ENCODE measurements at places on chromosomes 12 and 14.

DNA sequence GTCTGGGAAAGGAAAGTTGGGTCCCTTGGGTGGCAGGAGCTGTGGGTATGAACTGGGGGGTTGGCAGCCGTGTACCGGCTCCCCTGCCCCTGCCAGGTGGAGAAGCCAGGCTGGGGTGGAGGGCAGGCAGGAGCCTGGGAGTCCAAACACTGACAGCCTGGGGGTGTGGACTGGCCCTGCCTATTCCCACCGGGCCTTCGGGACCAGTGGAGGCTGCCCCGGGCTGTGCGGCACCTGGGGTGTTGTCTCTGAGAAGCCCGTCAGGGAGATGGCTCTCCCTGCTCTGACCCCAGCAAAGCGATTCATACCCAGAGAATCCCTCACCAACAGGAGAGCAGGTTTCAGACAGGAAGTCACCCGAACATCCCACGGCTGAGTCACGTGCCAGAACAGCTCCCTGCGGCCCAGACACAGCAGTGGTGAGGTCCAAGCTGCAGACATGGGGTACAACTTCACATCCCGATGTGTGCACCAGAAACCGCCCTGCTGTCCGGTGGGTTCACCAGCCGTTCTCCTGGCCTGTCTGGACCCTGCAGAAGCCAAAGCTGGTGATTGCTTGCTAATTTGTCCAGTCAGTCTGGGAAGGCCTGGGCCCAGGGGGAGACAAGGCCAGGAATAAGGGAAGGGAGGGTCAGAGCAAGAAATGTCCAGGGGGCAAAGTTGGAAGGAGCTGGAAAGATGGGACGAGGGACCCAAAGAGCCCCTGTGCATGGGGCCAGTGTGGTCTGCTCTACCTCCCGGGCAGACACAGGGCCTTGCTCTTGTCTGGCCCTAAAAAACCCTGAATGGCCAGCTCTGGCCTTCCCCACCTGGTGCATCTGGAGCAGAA, 2.1 kb upstream of the GPR132 start:
- no peak for DNase-seq

GRCh38 chr14:99361596-99362215, 89.7 kb upstream of the BCL11B start:
- DNase-seq, result no peak

DNA sequence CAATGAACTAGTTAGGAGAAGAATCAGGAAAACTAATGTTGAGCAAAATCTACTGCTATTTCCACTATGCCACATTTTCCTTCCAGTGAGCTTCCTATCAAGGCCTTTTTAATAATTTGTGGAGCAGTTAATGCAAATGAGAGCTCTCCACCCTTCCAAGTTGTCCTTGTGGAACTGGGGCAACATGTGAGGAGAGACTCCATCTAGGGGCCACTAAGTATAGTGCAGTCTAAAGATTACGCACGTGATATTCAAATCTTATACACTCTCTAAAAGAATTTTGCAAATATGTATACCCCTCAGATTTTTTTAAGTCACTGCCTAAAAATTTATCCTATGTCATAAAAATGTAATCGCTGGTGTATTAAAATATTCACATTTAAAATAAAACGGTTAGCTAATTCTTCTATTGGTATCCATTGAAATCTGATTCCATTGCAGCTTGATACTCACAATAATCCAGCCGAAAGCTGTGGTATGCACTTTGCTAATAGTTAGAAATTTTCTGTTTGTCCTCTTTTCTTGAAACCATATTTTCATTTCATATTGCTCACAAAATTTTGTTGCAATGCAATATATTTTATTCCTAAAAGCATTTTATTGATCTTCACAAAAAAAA, 100.1 kb downstream of the PAH start:
- DNase-seq, result no peak

GRCh38 chr12:132622437-132623071, 4.0 kb downstream of the P2RX2 start:
- no peak for DNase-seq

DNA sequence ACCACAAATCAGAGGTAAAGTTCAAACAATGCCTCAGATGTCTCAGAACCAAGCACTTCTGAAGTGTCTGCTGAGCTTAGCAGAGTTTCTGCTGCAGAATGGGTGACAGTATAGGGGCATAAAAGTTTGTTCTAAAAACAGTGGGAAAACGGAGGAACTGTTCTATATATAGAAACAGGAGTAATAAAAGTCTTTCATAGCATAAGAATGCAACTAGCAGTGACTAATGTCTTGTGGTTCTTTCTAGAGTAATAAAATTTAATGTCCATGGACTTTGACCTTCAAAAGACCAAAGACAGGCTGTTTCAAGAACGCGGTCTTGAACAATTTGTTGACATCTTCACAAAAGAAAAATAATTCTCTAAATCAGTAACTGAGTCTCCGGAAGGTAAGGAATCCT, 107.5 kb upstream of the FAR2 start:
- DNase-seq, result no peak

DNA sequence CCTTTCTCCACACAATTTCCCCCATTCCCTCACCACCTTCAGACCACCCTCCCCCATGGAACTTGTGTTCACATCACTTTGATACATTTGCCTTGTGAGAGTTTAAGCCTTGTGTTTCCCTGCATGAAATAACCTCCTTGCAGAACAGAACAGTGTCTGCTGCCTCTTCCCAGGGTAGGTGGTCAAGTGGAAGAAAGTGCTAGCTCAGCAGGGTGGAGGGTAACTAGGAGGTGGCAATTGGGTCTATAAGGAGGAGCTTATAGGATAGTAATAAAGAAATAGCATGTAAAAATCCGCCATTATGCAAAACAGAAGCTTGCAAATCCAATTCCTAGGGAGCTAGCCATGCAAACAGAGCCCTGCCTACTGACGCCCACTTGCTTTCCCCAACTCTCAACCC, 13.9 kb upstream of the KRT8 start:
- DNase-seq, result no peak

DNA sequence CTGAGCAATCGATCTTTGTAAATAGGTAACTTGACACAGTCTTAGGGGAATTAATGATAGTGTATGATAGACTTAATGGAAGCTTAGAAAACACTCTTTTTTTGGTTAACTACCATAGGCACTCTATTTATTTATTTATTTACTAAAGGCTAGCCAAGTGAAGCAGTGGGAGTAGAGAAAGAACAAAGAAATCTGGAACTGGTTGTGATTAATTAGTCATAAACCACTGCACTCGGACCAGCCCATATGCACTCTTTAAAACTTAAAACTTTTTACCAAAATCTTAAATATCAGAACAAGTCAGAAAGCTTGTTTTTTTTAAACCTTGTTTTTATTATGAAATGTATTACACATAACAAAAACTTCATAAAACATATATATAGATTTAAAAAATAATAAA, 49.5 kb upstream of the SRP54 start:
- DNase-seq, result no peak

DNA sequence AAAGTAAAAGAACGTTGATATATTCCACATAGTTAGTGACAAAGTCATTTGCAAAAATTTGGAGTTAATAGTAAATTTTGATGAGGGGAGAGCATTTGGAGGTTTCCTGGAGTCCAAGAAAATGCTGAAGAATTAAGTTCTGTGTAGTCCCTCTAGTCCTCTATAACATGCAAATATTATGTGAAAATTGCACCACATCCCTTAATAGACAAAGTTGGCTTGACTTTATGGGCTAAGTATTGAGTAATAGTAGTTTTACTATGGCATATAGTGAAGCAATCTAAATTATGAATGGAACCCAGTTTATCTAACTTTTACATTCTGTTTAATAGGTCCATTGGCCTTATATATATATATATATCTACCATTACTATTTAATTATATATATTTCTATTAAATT, 66.4 kb upstream of the DCN start:
- no peak for DNase-seq

DNA sequence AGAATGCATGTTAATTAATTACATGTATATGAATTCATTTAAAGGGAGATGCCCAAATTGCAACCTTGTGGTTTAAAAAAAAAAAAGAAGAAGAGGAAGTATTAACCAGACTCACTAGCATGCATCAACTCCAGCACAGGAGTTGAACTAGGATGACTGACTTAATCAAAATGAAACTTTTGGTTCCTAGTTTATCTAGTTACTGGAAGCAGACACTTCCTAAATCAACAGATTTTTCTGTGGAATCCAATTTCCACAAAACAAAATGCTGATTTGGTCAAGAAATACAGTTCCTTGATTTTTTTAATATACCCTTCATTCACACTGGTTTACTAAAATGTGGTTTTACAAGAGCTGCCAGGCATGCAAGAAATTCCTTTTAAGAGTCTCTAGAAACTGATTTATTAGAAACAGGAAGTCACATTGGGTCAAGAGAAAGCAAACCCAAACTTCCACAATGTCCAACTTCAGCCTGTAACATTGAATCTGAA, 41.6 kb downstream of the ITPR2 start:
- no peak for DNase-seq

DNA sequence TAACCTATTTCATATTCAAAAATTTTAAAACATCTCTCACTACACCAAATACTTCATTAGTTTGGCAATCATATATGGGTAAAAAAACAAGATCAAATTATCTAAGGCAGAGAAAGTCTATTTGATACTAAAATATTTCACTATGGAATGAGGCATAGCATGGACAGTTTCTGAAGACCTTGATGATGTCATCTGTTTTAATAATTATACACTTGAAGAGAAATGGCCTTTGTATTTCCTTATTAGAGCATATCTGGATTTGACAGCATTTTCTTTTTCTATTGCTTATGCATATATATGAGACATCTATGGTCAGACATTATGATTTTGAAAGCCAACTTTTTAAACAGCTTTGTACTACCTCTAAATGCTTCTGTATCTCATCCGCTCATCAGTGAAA, 88.6 kb downstream of the DDHD1 start:
- DNase-seq, result no peak

GRCh38 chr14:104219731-104220214, 81.4 kb downstream of the KIF26A start:
- DNase-seq, result no peak

DNA sequence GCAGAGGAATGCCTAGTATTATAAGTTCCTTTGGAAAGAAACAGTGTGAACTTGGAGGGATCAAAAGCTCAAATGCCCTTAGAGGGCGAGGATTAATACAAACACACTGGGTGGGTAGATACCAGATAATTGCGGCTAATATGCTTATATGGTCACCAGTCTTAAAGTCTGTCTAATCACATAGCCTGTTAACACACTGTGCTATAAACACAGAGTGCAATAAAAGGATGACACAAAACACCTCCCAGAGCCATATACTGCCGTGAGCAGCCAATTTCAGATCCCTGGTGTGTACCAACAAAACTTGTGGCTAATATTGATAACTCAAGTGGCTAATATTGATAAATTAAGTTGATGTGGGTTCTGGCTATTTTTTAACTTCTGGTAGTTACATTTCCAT, 1.7 kb upstream of the IL26 start:
- DNase-seq, result no peak

DNA sequence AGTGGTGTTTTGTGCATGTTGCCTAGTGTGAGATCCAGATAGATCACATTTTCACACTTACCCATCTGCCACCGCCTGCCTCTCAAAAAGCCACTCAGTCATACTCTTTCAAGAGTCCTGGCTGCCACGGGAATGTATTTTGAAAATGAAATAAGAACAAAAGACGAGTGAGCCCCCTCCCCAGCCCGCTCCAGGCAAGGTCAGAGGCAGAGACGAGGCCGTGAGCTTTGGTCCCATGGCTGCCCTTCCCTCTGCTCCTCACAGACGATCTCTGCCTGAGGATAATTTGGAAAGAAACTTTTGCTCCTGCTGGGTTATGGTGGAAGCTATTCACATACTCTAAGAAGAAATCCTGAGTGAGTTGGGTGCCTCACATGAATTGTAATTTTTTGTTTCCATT, 924.3 kb downstream of the BCL11B start:
- no peak for DNase-seq

DNA sequence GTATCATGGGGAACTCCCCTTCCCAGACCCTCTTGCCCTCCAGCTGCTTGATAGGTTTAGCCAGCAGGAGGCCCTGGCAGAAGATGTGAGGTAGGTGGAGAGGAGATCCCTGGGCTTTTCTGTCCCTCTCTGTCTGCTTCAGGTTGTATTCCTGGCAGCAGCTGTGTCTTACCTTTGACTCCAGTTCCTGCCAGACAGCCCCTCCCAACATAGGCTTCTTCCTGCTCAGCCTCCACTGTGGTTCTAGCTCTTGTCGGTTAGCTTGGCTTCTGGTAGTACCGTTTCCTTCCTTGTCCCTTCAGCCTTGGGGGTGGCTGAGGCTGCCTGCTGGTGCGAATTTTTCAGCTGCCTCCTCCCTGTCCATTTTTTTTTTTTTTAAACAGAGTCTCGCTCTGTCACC, 215.7 kb upstream of the CRY1 start:
- DNase-seq, result no peak

- DNase-seq, result no peak
Observed at GRCh38 chr14:99119554-99120525, 152.2 kb downstream of the BCL11B start.

GRCh38 chr12:6074427-6074826, 50.0 kb downstream of the VWF start:
- no peak for DNase-seq

DNA sequence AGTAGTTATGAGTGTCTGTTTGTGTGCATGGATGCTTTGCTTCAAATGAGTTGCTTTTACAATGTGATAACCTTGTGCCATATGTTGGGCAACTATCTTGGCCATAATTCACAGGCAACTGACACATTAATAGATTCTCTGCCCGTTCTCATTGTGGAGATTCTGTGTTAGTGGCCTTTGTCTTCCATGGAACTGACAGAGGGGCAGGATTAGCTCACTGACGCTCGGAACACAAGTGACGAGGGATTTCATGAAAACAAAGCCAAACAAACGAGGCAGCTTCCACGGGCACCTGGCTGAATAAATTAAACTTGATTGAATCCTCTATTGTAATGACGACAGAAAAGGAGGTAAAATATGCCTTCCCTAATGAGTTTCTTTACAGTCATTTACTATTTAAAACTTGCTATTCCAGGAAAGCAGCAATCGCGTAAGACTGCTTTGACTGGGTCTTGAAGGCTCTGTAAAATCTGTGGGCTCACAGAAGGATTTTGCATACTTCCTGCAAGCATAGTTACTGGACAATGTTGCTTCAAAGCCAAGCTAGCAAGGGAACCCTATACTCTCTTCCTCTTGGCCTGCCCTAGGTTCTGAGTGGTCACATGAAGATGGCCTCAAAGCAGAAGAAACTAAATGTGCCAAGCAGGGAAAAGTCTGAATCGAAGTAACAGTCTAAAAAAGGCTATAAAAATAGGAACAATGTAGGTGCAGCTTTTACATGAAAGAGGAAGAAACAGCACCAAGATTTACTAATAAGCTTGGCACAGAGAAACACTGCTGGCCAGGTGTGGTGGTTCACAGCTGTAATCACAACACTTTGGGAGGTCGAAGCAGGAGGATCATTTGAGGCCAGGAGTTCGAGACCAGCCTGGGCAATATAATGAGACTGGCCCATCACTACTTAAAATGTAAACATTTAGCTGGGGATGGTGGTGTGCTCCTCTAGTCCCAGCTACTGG, 28.1 kb upstream of the SINHCAF start:
- no peak for DNase-seq

All from sciatic nerve (tissue), 2 donors.